NCI-H446 (cell line): ENCODE measurements at places on chromosomes 1 and 21.

DNA sequence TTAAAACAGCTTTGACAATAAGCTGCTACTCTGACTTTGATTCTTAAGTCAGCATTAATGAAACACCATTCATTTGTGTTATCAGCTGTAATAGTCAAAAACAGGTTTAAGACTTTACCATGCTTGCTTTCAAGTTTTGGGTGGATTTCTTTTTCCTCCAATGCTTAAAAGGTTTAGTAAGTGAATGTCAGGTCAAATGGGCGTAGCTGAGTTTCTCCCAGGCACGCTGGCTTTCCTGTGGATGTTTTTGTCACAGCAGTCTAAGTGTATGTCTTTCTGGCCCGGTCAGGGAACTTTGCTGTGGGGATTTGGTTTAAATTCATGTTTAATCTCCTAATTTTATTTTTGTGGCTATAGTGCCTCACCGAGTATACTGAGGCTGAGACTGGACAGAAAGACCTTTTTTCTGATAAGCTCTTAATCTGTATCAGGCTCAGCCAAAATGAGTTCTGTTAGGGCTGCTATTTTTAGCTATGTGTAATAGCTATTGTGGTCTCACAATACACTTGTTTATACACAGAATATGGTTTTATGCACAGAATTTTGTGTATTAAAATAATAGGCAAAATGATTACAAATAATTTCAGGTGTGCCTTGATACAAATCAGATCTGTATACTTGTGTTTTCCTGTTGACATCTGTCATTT is 292.8 kb downstream of the DISC1 start:
- DNase-seq, result no peak

DNA sequence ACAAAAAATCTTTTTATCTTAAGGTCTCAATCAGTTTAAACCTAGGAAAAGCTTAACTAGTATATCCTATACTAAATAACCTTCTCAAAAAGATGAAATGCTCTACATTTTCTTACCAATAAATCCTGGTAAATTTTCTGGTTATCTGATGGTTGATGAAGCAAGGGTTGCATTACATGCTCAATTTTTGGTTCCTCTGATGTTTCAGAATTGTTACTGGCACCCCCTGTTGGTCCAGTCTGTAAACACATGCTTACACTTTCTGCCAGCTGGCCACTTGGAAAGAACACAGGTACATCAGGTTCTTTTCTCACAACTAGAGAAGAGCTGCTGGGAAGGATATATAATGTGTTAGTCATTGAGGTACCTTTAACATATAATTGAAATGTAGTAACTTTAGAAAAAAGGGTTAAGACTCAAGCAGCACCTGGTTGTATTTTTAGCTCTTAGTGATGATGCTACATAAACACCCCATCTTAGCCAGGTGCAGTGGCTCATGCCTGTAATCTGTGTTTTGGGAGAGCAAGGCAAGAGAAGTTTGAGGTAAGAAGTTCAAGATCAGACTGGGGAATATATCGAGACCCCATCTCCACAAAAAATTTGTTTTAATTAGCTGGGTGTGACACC is 30.9 kb upstream of the TAL1 start:
- peak; percentile 14 for DNase-seq

DNA sequence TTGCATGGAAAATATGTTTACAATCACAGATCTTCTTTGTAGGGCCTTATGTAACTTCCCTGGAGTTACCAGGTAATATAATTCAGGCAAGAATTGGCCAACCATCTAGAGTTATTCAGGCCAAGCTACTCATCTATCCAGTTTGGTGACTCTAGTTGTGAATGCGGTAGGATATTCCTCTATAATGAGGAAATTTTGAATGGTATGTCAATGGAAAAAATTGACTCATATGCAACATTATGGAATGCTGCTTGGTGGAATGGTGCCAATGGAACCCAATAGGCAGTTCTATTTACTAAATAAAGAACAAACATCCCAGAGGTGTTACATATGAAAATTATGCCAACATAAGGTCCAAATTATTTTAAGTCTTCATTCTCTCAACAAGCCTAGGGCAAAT is 5.6 kb upstream of the TNFSF18 start:
- DNase-seq, result no peak

DNA sequence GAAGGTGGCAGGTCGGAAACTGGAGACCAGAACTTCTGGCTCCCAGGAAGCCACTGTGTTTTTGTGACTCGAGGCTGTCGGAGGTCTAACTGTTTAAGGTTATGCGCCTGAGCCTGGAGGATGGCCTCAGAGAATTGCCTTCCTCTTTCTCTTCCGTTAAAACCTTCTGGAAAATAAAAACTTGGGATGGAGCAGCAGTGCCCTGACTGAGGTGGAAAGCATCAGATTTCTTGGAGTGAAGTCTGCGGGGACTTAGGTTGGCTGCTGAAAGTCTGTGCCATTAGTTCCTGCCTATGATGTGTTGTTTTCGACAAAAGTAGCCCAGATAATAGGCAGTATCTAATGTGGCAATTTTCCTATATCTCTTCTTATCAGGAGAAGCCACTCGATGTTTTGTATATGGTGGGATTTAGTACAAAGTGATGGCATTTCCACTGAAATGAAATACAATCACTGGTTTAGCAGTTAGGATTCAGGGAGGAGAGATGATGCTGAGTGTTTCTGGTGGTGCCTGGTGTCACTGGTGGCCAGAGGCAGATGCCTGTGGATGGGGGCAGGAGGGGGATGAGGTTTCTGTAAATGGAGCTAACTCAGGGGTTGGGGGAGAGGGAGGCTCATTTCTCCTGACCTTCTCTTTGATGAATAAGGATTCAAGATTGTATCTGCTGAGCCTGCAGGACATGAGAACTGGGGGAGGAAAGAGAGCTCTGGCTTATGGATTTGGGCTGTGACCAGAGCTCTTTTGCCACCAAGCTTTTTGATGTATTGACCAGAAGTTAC is 150.8 kb downstream of the CAMTA1 start:
- DNase-seq, result no peak

- no peak for DNase-seq
Observed at GRCh38 chr21:32578107-32578691, 7.1 kb downstream of the TCP10L start.

- DNase-seq, result no peak
Observed at GRCh38 chr1:111906816-111907215, 82.7 kb downstream of the KCND3 start.

- DNase-seq, result no peak
Observed at GRCh38 chr1:3922201-3922725, 22.2 kb upstream of the C1orf174 start.

GRCh38 chr1:45879885-45880598 is 76.6 kb downstream of the MAST2 start:
- DNase-seq, result no peak

DNA sequence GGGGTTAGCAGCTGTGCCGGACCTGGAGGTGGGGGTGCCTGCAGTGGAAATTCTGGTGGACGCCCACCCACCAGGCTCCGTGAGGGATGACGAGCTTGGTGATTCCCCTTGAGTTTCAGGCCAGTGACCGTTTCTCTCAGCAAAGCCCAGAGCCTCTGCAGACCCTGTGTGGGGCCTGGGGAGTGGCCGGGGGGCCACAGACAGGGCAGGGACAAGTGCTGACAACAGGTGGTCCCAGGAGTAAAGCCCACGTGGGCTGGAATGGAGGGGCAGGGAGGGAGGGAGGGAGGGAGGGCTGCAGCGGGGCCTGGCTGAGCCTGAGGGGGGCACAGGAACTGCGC is 52.8 kb downstream of the COL18A1 start:
- no peak for DNase-seq

DNA sequence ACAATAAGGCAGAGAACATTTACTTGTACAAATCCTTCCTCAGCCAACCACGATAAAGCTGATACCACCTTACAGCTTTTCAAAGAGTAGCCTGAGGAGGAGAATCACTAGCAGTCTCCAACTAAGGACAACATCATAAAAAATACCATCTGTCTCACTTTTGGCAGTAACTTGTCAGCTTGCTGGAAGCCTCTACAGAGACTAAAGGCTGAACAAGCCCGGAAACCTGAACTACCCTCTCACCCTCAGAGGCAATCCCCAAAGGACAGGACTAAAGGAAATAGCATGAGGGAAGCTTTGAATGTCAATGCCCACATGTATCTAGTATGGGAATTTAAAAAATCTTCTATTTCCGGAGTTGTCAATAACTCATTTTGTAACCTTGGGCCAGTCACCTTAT is 10.6 kb downstream of the SRSF4 start:
- peak; percentile 84 for DNase-seq

- DNase-seq, result no peak
Observed at GRCh38 chr1:27773826-27774445, 917 bp downstream of the STX12 start.

GRCh38 chr21:41362605-41363369 is 960 bp downstream of the MX2 start:
- no peak for DNase-seq

DNA sequence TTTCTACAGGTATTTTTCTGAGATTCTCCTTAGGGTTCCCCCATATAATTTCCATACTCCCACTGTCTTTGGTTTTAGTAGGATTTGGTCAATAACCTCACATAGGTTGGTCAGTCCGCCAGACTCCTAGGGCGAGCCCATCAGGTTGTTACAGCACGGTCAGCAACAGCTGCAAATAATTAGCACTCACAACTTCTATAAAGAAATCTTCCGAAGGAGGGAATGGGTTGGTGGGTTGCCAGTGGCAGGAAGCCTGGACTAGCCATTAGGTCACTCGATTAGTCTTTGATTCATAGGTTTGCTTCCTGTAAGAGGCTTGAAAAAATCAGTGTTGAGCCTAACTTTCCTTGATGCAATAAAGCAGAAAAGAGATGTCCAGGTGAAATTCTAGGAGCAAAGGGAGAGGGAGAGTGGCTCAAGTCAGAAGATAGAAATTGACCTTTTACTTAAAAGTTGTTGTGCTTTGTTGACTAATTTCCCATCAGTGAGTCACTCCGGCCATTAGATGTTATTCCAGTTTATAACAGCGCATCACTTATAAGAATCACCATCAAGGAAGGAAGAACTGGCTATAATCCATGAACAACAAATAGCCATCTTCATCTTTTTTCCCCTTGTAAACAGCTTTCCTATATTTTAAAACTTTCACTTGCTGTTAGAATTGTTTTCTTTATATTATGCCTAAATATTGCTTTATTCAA is 88.3 kb downstream of the TPR start:
- DNase-seq, result no peak
